ENCODE measurements at places on chromosomes 4 and X.

DNA sequence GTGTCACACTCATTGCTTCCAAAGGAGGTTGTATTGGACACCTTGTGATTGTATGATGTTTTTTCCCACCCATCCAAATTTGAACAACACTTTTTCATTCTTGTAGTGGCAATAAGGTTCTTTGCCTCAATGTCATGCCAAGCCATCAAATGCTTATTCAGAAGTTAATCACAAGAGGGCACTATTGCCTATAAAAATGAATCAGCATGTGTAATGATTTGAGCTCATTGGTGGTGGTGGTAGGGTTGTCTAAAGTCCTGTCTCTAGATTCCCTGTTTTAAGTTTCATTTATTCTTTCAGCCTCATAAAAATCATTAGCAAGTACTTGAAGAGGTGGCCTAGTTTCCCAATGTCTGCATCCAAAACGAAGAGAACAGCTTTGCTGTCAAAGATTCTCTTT lies 37.0 kb downstream of the IRS4 start:
- peak; percentile 28 for DNase-seq

DNA sequence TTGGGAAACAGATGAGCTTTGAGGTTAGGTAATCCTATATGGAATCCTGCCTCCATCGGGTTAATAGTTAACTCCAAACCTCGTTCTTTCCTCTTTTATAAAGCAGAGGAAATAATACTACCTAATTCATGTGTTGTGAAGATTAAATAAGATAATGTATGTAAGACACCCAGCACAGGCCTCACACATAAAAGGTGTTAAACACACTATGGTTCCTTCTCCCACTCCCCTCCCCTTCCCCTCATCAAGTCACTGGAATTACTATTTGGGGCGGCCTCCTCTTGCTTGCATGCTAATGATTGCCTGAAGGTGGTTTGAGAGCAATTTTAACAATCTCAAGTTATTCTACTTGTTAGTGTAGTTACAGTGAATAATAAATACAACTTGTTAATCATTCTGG lies 404.4 kb upstream of the RASGEF1B start:
- DNase-seq: no peak

DNA sequence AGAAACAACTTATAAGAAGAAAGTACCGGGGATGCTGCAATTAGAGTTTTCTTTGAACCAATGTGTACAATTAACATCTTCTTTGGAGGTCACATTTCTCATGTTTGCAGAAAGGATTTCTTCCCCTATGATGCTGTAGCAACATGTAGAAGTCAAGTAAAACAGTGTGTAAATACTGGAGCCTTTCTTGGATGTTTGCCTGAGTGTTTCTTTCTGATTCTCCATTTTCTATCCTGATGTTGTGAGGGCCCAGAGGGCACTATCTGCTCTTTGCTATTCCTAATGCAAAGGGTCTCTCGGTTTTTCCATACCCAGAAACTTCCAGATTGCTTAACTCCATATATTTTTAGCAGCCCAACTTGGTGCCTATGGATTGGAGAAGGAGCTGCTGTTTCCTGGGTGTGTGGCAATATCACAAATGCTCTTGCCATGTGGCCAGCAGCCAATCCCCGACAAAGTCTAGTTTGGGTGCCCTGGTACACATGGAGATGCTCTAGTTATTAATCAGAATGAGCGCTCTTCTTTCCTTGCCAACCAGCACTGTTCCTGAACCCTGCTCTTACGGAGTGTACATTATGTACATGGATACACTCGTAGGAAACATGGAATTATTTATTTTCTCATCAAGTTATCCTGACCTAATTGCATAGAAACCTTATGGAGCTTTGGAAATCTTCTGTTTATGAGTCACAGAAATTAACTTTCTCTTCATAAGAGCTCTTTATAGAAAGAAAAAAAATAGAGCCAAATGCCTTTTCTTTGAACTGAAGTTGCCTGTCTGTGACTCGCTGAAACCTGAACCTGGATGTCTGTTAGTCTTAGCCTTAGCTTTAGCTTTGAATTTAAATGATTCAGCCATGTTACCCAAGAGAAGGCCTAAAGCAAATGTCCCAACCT lies 67.0 kb upstream of the GPC4 start:
- peak; percentile 71 for DNase-seq

- DNase-seq: peak; percentile 9
Measured at GRCh38 chr4:141899541-141899940, 263.2 kb downstream of the IL15 start.

- no peak for DNase-seq
Measured at GRCh38 chrX:1323315-1323714, 13.3 kb upstream of the IL3RA start.

GRCh38 chr4:32988165-32988811 lies 2268.1 kb downstream of the PCDH7 start:
- no peak for DNase-seq

DNA sequence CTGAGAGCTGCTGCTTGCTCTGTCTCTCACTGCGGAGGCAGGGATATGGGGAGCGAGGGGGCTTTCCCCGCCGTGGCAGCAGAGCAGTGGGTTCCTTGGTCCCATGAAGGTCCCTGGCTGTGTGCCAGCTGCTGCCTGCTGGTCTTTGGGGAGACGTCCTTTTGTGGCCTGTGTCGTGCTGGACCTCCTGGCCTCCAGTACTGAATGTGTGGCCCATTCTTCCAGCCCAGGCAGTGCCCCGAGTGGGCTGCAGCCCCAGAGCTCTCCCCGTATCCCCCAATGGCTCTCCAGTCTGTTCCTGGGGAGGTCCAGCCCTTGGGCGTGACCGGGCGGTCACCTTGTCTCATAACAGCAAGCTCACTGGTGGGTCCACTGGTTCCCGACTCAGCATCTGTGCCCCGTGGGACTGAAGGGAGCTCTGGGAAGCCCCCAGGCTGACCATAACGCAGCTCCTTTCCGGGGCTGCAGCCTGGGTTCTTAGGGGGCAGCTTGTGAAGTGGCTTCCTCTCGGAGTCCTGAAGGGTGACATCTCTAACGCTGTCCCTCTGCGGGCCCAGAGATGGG lies 115.6 kb downstream of the SMIM20 start:
- no peak for DNase-seq

GRCh38 chr4:120918788-120919187 lies 3.7 kb downstream of the PRDM5 start:
- no peak for DNase-seq

- DNase-seq: no peak
Measured at GRCh38 chr4:173420324-173420752, 21.4 kb upstream of the SCRG1 start.

GRCh38 chr4:108072300-108072699 lies 82.6 kb downstream of the HADH start:
- DNase-seq: no peak
